NCI-H2107 (cell line): ENCODE measurements at places on chromosomes 12 and 14.

- DNase-seq: no peak
Observed at GRCh38 chr14:94761997-94762377, 7.9 kb downstream of the GSC start.

DNA sequence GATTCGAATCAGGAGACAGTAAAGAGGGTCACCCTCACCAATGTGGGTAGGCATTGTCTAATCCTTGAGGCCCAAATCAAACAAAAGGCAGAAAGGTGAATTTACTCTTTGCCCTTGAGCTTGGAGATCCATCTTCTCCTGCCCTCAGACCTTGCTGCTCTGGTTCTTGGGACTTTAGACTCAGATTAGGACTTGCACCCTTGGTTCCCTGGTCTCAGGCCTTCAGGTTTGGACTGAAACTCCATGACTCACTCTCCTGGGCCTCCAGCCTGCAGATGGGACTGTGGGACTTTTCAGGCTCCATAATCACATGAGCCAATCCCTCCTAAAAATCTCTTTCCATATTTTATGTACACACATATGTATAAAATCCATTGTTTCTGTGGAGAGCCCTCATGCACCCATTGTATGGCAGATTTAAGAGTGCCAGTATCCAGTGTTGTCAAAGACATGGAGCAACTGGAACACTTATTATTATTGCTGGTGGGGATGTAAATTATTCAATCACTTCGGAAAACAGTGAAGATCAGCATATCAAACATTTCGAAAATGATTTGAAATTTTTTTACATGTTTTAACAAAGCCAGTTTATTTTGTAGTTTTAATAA lies 48.7 kb downstream of the EID3 start:
- DNase-seq: no peak

DNA sequence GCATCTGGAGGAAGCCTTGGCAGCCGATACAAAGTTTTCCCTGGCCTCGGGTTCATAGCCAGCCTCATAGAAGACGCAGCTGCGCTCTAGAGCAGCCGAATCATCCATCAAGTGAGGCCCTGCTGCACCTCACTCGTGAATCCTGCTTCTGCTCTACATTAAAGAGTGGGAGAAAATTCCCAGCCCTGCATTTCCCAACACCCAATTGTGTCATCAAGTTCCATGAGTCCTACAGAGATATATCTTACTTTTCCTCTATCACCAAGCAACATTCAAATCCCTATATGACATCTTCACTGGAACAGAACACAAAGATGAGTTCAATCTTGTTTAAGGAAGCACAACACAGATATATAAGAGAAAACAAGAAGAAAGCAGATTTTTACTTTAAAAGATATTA lies 139.3 kb downstream of the TTC7B start:
- DNase-seq: no peak

GRCh38 chr12:46546634-46547273 lies 174.2 kb upstream of the SLC38A2 start:
- DNase-seq: no peak

- DNase-seq: no peak
Observed at GRCh38 chr14:58735596-58735995, 97.8 kb downstream of the DACT1 start.

- no peak for DNase-seq
Observed at GRCh38 chr14:74495356-74495755, 1.8 kb downstream of the ISCA2 start.

- DNase-seq: no peak
Observed at GRCh38 chr12:11672256-11673191, 23.1 kb downstream of the ETV6 start.

GRCh38 chr14:23864861-23865260 lies 88.7 kb upstream of the DHRS4 start:
- no peak for DNase-seq

- no peak for DNase-seq
Observed at GRCh38 chr12:69091442-69092017, 147.8 kb upstream of the CPSF6 start.

GRCh38 chr12:130815028-130815741 lies 23.9 kb downstream of the STX2 start:
- no peak for DNase-seq

- DNase-seq: no peak
Observed at GRCh38 chr12:118463677-118464076, 87.3 kb downstream of the SUDS3 start.

DNA sequence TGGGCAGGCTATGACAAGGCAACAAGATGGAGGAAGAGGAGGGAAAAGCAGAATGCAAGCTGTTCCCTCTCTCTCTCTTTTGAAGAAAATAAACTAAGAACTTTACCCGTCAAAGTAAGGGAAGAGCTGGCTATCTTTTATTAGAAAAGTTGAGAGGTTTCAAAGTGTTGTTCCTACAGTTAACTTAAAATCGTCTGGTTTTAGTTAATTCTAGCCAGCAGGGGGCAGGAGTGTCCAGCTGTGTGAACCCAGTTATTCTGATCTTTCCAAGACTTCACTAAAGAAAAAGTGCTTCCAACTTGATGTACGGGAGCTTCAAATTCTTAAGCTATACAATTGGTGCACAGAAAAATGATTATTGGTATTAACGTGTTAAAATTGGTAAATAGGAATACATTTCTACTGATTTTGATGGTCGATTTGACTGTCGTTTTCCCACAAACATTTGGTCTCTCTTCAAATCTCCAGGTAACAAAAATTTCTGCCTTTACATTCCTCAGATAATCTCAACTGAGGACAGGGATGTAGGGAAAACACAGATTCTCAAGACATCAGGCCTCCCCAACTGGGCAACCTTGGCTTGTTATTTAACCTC lies 28.4 kb upstream of the MON2 start:
- no peak for DNase-seq

DNA sequence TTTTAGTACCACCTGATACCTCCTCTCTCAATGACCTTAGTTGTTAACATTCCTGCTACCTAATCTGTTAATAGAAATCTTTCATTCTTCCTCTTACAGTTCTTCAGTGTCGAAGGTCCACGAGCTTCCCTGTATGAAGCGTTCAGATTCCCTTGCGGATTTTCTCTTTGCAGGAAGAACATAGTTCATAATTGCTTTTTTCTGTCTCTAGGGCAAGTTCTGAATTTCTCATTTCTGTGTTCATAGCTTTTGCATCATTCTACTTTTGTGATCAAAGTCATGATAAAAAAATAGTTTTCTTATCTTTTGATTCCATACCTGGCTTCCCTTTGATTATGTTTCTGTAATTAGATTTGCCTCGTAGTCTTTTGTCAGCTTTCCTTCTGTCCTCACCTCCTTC lies 94.9 kb downstream of the EML1 start:
- no peak for DNase-seq

DNA sequence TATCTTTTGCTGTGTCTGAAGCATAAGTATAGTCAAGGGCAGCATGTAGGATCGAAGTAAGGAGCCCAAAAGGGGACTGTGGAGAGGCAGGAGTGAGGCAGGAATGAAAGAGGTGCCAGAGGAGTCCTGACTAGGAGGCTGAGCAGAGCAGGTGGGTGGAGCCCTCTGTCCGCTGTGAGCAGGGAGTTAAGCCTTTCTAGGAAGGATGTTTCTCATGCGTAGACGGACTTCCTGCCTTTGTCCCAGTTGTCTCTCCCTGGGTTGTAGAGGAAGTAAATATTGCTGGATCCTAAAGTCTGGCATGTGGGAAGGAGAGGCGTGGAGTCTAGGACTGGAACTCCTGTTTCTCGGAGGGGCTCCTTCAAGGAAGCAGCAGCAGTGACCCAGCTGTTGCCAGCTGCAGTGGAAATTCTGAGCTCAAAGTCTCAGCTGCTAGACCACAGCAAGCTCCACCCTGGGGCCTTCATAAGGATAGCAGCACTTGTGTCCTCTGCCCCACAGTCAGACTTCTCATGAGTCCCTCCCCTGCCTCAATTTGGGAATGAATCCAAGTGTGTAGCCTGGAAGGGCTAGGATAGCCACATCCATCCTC lies 44.0 kb downstream of the RBMS2 start:
- no peak for DNase-seq

DNA sequence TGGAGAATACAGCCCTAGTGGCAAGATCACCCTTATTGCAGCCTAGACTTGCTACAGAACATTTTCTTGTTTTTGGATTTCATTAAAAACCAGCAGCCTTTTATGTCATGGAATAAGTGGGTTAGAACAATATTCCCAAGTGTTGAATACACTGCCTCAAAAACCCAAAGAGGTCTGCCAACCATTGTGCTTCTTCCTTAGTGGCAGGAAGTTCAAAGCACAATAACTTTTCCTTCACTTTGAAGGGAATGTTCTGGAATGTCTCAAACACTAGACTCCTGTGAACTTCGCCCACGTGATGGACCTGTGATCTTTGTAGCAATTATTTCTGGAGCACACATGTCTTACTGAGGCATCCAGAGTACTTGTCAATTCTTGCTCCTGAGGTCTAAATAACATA lies 8.5 kb downstream of the SLC17A8 start:
- no peak for DNase-seq

DNA sequence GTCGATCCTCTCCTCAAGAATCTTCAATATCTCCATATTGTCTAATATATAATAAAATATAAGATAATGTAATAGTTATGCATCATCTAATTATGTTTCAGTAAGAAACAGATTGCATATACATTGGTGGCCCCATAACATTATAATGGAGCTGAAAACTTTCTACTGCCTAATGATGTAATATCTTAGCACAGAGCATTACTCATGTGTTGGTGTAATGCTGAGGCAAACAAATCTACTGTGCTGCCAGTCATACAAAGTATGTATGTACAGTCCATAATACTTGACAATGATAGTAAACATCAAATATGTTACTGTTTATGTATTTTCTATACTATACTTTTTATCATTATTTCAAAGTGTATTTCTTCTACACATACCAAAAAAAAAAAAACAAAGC lies 128.7 kb downstream of the CPNE8 start:
- DNase-seq: no peak

DNA sequence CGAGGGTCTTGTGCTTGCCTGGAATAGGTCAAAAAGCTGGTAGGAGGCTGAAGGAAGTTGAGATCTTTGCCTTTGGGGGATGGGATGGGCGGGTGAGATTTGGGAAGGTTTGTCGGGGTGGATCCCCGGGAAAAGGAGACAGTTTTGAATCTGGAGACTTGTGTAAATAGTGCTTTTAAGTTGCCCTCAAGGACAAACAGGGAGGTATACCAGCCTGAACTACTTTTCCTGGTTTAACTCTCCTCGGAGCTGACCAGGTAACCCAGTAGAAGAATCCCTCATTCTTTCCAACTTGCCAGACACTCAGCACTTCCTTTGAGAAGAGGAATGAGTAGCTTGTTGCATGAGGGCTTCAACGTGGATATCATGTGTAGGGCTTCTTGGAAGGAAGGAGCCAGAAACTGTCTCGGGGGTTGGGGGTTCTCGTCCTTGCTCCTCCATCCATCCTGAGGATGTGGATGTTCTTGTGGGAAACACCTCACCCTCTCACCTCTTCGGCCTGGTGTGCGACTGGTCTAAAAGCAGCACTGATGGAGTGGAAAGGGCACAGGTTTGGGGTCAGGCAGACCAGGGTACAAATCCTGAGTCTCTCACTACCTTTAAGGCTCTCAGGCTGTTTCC lies 1.9 kb downstream of the TEAD4 start:
- no peak for DNase-seq

DNA sequence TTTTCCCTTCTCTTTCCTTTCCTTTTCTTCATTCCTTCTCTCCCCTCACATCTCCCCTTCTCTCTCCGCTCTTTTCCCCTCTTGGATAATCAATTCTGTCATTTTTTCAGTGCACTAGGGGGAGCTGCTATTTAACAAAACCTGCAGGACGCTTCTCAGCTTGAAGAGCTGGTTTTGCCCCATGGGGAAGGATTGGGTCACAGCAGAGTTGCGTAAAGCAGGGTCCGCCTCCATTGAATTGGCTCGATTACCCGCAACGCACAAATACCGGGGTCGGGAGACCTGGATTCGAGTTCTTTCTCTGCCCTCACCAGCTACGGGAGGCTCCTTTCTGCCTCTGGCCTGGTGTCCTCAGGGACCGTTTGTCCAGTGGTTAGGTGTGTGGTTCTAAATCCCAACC lies 42.1 kb upstream of the CHGA start:
- DNase-seq: peak; percentile 53

DNA sequence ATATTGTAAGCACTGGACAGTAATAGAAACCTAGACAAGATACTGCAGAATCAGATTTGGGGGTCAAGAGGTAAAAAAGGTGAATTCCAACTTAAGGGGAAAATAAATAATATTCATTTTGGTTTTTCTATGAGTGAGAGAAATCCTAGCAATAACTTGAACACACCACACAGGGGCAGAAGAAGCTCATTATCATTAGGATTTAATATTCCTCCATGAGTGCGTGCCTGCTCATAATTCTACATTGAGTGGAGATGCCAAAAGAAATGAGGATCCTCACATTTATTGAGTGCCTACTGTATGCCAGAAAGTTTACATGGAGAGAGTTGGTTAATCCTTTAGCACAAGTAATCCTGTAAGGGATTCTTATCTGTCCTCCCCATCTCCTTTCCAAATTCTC lies 40.5 kb upstream of the C14orf132 start:
- peak; percentile 31 for DNase-seq

DNA sequence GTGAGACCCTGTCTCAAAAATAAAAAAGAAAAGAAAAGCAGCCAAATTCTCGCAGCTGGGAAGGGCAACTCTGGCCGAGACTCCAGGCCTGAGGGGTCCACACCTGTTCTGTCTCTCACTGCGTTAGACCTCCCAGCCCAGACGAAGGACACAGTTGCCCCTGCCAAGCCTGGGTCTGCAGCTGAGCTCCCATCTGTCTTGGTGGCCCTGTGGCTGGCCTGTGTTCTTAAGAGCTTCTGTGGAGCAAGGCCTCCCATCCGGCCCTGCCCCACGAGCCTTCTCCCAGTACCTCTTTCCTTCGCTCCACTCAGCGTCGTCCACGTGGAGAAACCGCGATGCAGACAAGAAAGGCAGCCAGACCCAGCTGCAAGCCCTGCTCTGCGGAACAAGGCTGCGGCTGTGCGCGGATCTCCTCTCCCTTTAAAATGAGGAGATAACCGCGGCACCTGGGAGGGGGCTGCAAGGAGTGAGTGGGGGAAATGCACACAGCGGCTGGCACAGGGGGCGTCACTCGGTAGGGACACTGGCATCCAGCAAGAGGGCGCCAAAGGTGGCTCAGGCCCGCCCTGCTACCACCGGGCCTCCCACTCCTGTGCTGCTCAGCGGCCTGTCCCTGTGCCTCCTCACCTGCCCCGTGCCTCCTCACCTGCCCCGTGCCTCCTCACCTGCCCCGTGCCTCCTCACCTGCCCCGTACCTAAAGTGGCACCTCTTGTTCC lies 42.4 kb downstream of the LRRC74A start:
- DNase-seq: no peak

DNA sequence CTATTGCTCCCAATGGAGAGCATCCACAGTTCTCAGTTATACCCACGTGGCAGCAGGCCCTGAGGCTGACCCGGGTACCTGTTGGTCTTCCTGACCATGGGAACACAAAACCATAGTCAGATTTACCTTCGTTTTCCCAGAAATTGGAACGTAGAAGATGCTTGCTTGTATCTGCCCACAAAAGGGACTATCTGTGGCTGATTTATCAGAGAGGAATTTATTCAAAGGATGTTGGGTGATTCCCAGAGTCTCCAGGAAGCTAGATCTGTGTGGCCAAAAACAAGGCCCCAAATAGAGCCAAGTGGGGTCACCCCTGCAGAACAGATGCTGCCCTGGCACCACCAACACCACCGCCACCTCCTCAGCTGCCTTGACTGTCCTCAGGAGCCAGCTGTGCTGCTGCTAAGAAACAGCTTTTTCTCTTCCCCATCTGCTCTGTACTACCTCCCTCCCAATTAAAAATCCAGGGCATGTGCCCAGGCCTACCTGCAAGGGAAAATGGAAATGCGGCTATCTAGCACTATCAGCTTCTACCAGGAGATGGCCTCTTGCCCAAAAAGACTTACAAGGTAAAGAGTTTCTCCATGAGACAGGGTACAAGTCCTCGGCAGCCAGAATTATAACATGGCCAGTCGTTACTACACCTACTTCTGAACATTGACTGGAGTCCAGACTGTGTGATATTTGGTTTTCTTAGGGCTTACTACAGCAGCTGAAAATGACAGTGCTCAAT lies 128.6 kb upstream of the PLEKHG7 start:
- DNase-seq: no peak
